ENCODE measurements at places on chromosomes 2 and 18.
A peak's percentile ranks its signal among the peaks of the same experiment; 100 is the strongest.

DNA sequence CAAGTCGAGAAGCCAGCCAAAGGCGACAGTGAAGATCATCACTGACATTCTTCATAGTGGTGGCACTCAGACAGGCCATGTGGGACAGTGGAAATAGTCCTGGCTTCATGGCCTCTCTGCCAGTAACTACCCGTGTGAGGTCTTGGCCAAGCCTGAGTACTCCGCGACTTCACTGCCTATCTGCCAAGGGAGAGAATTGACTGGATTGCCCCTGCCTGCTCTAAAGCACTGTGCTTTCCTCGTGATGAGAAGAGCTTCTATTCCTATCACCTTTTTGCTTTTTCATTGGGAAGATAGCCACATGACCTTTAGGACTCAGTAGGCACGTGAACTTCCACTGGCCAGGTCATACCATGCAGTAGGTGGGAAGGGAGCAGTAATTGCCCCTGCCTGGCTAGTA, 239.3 kb downstream of the HAUS1 start:
- H3K4me1 ChIP-seq: peaks cover 88% of the 10 kb centered on the region
- DNase-seq: no peak
- peaks cover 5% of the 10 kb centered on the region for H3K36me3 ChIP-seq
- peaks cover 32% of the 10 kb centered on the region for H3K27me3 ChIP-seq
- H3K27ac ChIP-seq: peak overlapping the region; percentile 87

- no peaks in the 10 kb centered on the region for H3K4me1 ChIP-seq
- H3K27ac ChIP-seq: no peak overlapping the region
- H3K4me3 ChIP-seq: no peak overlapping the region
- no peaks in the 10 kb centered on the region for H3K27me3 ChIP-seq
- DNase-seq: no peak
Observed at GRCh38 chr18:25275412-25276001, 76.5 kb downstream of the ZNF521 start.

- H3K4me1 ChIP-seq: no peaks in the 10 kb centered on the region
- no peak overlapping the region for H3K4me3 ChIP-seq
- no peak overlapping the region for H3K27ac ChIP-seq
- DNase-seq: no peak
- no peaks in the 10 kb centered on the region for H3K27me3 ChIP-seq
- no peaks in the 10 kb centered on the region for H3K36me3 ChIP-seq
Observed at GRCh38 chr2:175805442-175806124, 196.5 kb downstream of the LNPK start.

- DNase-seq: peak; percentile 55
- H3K27ac ChIP-seq: peak overlapping the region; percentile 95
- H3K4me3 ChIP-seq: peak overlapping the region; percentile 95
Observed at GRCh38 chr2:112480530-112481049, 1.4 kb upstream of the TTL start.

GRCh38 chr2:20186078-20186854, 38.7 kb downstream of the SDC1 start:
- no peak for DNase-seq
- H3K4me3 ChIP-seq: no peak overlapping the region
- H3K27ac ChIP-seq: no peak overlapping the region
- H3K4me1 ChIP-seq: no peaks in the 10 kb centered on the region

DNA sequence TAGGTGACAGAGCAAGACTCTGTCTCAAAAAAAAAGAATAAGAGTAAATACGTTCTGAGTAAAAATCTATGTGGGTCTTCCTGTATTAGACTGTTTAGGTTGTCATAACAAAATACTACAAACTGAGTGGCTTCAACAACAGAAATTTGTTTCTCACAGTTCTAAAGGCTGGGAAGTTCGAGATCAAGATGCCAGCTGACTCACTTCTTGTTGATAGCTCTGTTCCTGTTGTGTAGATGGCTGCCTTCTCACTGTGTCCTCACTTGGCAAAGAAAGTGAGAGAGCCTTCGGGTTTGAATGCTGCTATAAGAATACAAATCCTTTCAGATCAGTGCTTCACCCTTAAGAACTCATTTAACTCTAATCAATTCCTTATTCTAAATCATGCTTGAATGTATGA, 430.0 kb upstream of the VWC2L start:
- no peaks in the 10 kb centered on the region for H3K36me3 ChIP-seq
- no peaks in the 10 kb centered on the region for H3K27me3 ChIP-seq
- H3K4me1 ChIP-seq: no peaks in the 10 kb centered on the region
- no peak overlapping the region for H3K27ac ChIP-seq
- DNase-seq: no peak
- no peak overlapping the region for H3K4me3 ChIP-seq

- H3K4me1 ChIP-seq: peaks cover 12% of the 10 kb centered on the region
- H3K36me3 ChIP-seq: no peaks in the 10 kb centered on the region
- no peaks in the 10 kb centered on the region for H3K27me3 ChIP-seq
- DNase-seq: no peak
Observed at GRCh38 chr18:74277296-74277695, 14.5 kb downstream of the CYB5A start.

GRCh38 chr2:25104736-25105135, 62.9 kb downstream of the EFR3B start:
- no peaks in the 10 kb centered on the region for H3K36me3 ChIP-seq
- no peak overlapping the region for H3K27ac ChIP-seq
- DNase-seq: no peak
- H3K4me3 ChIP-seq: no peak overlapping the region
- H3K27me3 ChIP-seq: peaks cover 16% of the 10 kb centered on the region

GRCh38 chr2:241980193-241980592, 110.7 kb downstream of the RTP5 start:
- H3K27ac ChIP-seq: no peak overlapping the region
- peaks cover 1% of the 10 kb centered on the region for H3K27me3 ChIP-seq
- H3K4me1 ChIP-seq: peaks cover 6% of the 10 kb centered on the region
- no peaks in the 10 kb centered on the region for H3K36me3 ChIP-seq

- H3K27ac ChIP-seq: no peak overlapping the region
- H3K4me3 ChIP-seq: no peak overlapping the region
Observed at GRCh38 chr2:115129536-115129935, 687.1 kb downstream of the DPP10 start.

DNA sequence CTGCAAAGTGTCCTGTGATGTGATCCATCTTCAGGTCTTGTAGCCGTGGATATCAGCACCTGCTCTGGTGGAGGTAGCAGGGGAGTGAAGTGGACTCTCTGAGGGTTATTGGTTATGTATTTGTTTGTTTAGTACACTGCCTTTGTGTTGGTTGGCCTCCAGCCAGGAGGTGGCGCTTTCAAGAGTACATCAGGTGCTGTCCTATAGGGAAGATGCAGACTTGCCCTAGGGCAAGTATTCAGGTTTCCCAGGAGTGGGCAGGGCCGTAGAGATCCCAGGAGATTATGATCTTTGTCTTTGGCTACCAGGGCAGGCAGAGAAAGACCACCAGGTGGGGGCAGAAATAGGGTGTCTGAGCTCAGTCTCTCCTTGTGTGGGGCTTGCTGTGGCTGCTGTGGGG, 411.8 kb downstream of the SOX11 start:
- H3K36me3 ChIP-seq: no peaks in the 10 kb centered on the region
- H3K4me1 ChIP-seq: no peaks in the 10 kb centered on the region
- no peak overlapping the region for H3K27ac ChIP-seq
- no peaks in the 10 kb centered on the region for H3K27me3 ChIP-seq

- H3K4me3 ChIP-seq: no peak overlapping the region
- no peaks in the 10 kb centered on the region for H3K4me1 ChIP-seq
- no peaks in the 10 kb centered on the region for H3K36me3 ChIP-seq
- no peak overlapping the region for H3K27ac ChIP-seq
- no peak for DNase-seq
- H3K27me3 ChIP-seq: no peaks in the 10 kb centered on the region
Observed at GRCh38 chr2:222404151-222404905, 20.0 kb upstream of the SGPP2 start.

Data from activated naive CD4-positive, alpha-beta T cell treated with anti-CD3 and anti-CD28 coated beads, Interleukin-2, amount 10 ng/mL, durations not matched to agents 7 days and 5 days (primary cell).